ENCODE measurements at places on chromosomes 6 and 20.

GRCh38 chr6:163323705-163324104, 90.8 kb upstream of the QKI start:
- no peak for DNase-seq

DNA sequence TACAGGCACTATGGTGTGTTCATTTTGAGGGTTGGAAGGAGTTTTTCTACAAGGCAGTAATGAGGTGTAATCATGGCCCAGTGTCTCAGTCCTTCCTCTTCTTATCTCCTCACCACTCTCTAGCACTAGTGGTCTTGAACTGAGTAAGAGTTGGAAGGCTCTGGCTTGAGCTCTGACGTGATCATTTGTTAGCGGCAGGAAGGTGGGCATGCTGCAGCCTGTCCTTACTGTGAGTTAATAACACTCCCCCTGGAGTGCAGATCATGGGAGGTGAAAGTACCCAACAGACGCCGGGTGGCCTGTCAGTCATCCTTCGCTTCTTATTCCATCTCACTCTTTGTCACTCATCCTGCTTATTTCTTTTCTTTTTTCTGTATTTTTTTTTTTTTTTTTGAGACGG, 356.9 kb downstream of the CDKAL1 start:
- DNase-seq: no peak

DNA sequence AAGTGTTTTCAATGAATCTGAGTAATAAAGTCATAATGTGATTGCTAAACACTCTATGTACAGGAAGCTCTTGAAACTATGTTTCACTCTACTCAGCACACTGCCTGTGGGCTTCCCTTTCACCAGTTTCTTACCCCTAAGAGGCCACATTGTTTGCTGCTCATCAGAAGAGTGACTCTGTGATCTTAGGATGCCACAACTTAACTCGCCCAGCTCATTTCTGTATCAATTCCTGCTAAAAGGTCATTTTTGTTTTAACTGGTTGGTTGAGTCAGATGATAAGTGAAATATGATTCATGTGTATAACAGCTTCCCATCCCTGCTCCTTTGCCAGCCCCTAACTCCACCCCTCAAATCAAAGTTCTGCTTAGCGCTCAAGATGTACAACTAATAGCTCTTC, 9.8 kb upstream of the NDUFAF4 start:
- DNase-seq: no peak

DNA sequence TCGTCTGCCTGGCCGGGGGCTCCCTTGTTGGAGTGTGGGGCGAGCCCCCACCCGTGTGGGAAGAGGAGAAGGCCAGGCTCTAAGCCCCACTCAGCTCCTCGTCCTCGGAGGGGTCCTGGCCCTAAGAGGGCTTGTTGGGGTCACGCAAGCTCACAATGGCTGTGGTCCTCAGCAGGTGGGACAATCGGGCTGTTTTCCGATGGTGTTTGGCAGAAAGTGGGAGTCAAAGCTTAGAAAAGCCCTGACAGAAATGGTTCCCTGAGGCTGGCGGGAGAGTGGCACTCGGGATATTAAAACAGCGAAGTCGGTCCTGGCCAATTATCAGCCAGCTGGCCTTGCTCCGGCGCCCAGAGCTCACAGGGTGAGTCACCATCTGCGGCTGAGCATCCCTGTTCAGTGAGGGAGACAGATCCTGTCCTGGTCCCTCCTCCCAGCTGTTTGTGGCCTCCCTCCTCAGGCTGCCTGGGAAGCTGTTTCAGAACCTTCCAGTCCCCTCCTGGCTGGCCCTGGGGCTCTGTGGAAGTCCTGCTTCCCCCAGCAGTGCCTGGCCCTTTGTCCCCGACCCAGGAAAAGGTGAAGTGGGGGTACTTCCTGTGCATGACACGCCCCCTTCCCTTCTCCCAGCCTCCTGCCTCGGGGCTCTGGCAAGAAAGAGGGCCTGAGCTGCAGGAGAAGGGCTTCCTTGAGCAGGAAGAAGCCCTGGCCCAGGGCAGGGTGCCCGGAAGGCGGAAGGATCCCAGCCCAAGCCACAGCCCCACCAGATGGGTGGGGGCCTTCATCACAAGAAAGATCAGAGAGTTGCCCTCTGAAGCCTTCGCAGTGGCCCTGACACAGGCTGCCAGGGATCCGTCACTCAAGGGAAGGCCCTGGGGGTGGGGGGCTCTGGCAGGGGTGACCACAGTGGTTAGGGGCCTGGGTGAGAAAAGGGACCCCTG, 53.6 kb upstream of the BHLHE23 start:
- no peak for DNase-seq

DNA sequence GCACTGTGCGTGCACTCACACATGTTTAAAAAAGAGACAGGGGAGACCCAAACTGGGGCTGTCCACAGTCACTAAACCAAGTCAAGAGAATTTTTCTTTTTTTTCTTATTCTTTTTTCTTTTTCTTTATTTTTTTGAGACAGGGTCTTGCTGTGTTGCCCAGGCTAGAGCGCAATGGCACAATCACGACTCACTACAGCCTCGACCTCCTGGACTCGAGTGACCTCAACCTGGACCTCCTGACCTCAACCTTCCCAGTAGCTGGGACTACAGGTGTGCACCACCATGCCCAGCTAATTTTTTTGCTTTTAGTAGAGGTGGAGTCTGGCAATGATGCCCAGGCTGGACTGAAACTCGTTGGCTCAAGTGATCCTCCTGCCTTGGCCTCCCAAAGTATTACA, 89.4 kb upstream of the NFATC2 start:
- no peak for DNase-seq

- no peak for DNase-seq
Measured at GRCh38 chr6:44146685-44147084, 11.9 kb upstream of the CAPN11 start.

GRCh38 chr6:45813943-45814342, 201.7 kb downstream of the CLIC5 start:
- no peak for DNase-seq

DNA sequence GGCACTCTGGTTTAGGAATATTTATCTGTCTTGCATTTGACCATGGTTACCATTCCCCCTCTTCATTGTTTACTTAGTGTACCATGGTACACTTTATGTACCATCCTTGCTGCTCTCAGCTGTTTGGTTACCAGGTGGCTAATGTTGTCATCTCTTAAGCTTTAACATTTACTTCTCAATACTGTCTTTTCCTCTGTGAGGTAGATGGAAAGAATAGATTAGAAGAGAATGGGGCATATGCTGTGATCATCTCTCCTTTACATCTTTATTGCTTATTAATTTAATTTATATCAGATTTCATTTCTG, 109.2 kb downstream of the NCOA3 start:
- no peak for DNase-seq

DNA sequence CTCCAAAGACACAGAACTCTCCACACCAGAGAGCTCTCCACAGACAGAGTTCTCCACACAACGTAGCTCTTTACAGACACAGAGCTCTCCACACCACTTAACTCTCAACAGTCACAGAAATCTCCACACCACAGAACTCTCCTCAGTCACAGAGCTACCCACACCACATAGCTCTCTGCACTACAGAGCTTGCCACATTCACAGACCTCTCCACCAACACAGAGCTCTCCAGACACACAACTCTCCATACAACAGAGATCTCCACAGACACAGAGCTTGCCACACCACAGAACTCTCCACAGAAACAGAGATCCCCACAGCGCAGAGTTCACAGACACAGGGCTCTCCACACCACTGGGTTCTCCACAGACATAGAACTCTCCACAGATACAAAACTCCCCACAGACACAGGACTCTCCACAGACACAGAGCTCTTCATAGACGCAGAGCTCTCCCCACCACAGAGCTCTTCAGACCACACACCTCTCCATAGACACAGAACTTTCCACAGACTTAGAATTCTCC, 52.5 kb downstream of the ERMARD start:
- DNase-seq: no peak

Data from stimulated activated CD4-positive, alpha-beta T cell treated with anti-CD3 and anti-CD28 coated beads, Interleukin-1b, Interleukin-23, amount 100 ng/mL, for 1 hour (primary cell).